ENCODE measurements at places on chromosomes 4 and X. TPM values are rescaled to one million over a fixed set of nuclear protein-coding genes. Genes with fewer than 3 reads are reported as not detected.

GRCh38 chr4:6032249-6033244 is 14.3 kb upstream of the C4orf50 start:
- no peak for DNase-seq

The BTK gene
- 0.41 TPM for total RNA-seq

GRCh38 chr4:125666635-125667034 is 351.9 kb downstream of the FAT4 start:
- DNase-seq, result no peak

The ZDHHC15 gene
- not detected for total RNA-seq

The HTRA3 gene
- not detected for total RNA-seq

The CD38 gene
- total RNA-seq, result 179 TPM
